Upper lobe of left lung (tissue), 6 donors: ENCODE measurements at places on chromosomes 4 and X. TPM values are rescaled to one million over a fixed set of nuclear protein-coding genes. Genes with fewer than 3 reads are reported as not detected.

DSPP gene
- not detected for total RNA-seq

- H3K36me3 ChIP-seq, result no peaks in the 10 kb centered on the region
- no peak overlapping the region for H3K4me3 ChIP-seq
- no peaks in the 10 kb centered on the region for H3K27me3 ChIP-seq
- no peak for DNase-seq
Observed at GRCh38 chr4:13093170-13093569, 391.0 kb downstream of the RAB28 start.

DNA sequence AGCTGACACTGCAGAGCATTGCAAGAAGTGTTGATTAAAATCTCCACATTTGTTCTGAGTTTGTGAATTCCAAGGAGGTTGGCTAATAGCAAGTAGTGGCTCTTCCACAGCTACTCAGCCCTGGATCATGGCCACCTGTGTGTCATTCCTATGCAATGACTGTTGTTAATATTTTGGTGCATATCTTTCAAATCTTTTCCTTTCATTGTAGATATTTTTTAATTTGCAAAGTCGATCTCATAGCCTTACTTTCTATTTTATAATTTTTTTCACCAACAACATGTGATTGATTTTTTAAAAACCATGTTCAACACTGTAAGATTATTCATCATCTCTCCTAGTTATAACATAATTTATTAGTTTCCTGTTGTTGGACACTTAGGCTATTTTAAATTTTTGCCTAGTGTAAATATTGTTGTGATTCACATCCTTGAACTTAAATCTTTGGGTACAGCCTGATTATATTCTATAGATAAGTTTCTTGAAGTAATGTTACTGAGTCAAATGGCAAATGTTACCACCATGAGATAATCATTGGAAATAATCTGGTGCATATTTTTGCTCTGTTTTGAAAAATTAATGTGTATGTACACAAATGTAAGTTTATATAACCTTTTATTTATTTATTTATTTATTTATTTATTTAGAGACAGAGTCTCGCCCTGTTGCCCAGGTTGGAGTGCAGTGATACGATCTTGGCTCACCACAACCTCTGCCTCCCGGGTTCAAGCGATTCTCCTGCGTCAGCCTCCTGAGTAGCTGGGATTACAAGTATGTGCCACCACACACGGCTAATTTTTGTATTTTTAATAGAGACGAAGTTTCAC, 17.1 kb upstream of the ARHGAP10 start:
- H3K27ac ChIP-seq, result no peak overlapping the region
- H3K4me1 ChIP-seq, result no peaks in the 10 kb centered on the region

CPXCR1 gene
- total RNA-seq, result not detected

- no peaks in the 10 kb centered on the region for H3K36me3 ChIP-seq
- H3K4me1 ChIP-seq, result no peaks in the 10 kb centered on the region
- no peak overlapping the region for H3K27ac ChIP-seq
- H3K27me3 ChIP-seq, result no peaks in the 10 kb centered on the region
- no peak overlapping the region for H3K4me3 ChIP-seq
Observed at GRCh38 chr4:13292372-13292771, 191.8 kb downstream of the RAB28 start.

DNA sequence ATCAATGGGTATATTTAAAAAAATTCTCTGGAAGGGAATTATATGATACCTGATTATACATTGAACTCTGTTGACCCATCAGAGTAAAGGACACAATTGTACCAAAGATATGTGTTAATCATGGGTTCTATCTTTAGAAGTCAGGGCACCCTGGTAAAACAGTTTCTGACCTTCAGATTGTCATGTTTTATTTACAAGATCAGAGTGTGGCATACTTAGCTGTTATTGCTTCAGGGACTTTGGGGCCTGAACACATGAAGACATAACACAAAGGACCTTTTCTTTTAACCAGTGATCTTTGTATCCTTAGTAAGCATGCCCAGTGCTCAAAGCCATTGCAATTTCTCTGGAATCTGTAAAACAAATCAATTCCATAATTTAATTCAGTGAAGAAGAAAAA, 204.8 kb upstream of the RPS6KA3 start:
- H3K4me1 ChIP-seq, result no peaks in the 10 kb centered on the region
- no peaks in the 10 kb centered on the region for H3K27me3 ChIP-seq
- no peak overlapping the region for H3K4me3 ChIP-seq
- H3K36me3 ChIP-seq, result no peaks in the 10 kb centered on the region
- no peak for DNase-seq

- H3K36me3 ChIP-seq, result no peaks in the 10 kb centered on the region
- no peak overlapping the region for H3K27ac ChIP-seq
- H3K4me3 ChIP-seq, result no peak overlapping the region
Observed at GRCh38 chr4:90425893-90426292, 298.7 kb downstream of the CCSER1 start.

GRCh38 chr4:110787707-110788106, 164.8 kb upstream of the PITX2 start:
- no peak overlapping the region for H3K4me3 ChIP-seq
- DNase-seq, result no peak
- H3K27me3 ChIP-seq, result no peaks in the 10 kb centered on the region

GRCh38 chr4:184942444-184943425, 75.6 kb upstream of the HELT start:
- no peaks in the 10 kb centered on the region for H3K27me3 ChIP-seq
- H3K27ac ChIP-seq, result no peak overlapping the region
- DNase-seq, result no peak
- H3K4me3 ChIP-seq, result no peak overlapping the region
- no peaks in the 10 kb centered on the region for H3K4me1 ChIP-seq
- no peaks in the 10 kb centered on the region for H3K36me3 ChIP-seq

ETDB gene
- total RNA-seq, result not detected

DNA sequence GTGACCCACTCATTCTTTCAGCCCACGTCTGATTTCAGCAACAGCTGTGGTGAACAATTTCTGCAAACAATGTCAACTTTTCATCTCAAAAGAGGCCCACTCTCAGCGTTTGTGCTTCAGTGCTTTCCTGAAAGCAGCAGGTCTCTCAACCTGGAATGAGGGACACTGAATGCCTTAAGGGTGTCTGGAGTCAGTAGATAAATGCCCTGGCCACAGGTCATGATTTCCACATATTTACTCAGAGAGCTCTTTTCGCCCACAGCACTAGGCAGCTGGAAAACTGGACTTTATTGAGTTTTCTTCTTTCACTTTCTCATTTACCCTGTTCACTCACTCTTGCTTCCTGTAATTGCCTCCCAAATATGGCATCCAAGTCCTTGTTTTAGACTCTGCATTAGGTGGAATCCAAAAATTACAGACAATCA, 52.8 kb downstream of the NPFFR2 start:
- no peak for DNase-seq
- H3K36me3 ChIP-seq, result no peaks in the 10 kb centered on the region
- H3K27me3 ChIP-seq, result no peaks in the 10 kb centered on the region
- H3K27ac ChIP-seq, result no peak overlapping the region
- no peaks in the 10 kb centered on the region for H3K4me1 ChIP-seq

DNA sequence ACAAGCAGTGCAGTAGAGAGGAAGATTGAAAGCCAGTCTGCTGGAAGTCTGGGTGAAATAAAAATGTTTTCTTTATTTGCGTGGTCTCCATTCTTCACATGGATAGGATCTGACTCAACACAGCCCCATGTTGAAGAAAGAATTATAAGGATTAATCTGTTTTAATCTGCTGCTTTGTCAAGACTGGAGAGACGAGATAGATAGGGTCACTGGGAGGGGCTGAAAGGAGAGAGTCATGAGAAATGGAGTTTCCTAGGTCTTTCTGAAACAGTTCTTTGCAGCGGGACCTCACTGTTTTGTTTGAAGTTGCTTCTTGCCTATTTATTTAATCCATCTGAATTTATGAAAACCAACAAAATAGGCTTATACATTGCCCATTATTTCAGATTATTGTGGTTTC, 32.4 kb upstream of the RHOH start:
- H3K27ac ChIP-seq, result no peak overlapping the region
- H3K36me3 ChIP-seq, result no peaks in the 10 kb centered on the region
- H3K4me3 ChIP-seq, result no peak overlapping the region
- DNase-seq, result no peak
